ENCODE measurements at places on chromosomes 4 and X.

DNA sequence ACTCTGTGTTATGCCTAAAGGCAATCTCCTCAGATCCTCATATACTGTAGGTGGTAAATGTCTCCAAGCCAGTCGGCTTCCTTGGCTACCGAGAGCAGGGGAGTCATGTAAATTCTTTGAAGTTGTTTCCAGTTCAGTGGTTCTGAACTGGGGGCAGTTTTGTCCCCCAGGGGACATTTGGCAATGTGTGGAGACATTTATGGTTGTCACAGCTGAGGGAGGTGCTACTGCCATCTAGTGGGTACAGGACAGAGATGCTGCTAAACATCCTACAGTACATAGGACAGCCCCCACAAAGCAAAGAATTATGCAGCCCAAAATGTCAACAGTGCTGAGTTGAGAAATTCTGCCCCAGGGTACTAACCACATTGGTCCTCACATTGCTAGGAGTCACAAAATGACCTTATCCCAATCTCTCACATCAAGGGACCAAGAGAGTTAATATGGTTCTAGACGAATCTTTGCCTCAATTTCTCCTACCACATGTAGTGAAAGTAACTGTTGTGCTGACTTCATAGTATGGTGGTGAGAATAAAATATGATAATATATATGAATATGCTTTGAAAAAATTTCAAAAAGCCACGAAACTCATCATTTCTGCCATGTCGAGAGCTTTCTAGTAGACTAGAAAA, 104.4 kb upstream of the ARHGAP24 start:
- DNase-seq = no peak

DNA sequence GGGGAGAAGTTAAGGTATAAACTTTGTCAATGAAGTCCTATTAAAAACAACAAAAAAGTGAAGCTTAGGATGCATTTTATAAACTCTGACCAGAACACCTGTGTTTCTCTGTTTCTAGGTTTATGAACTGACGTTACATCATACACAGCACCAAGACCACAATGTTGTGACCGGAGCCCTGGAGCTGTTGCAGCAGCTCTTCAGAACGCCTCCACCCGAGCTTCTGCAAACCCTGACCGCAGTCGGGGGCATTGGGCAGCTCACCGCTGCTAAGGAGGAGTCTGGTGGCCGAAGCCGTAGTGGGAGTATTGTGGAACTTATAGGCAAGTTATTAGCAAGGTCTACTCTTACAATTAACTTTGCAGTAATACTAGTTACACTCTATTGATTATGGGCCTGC, 46.6 kb downstream of the HTT start:
- no peak for DNase-seq

DNA sequence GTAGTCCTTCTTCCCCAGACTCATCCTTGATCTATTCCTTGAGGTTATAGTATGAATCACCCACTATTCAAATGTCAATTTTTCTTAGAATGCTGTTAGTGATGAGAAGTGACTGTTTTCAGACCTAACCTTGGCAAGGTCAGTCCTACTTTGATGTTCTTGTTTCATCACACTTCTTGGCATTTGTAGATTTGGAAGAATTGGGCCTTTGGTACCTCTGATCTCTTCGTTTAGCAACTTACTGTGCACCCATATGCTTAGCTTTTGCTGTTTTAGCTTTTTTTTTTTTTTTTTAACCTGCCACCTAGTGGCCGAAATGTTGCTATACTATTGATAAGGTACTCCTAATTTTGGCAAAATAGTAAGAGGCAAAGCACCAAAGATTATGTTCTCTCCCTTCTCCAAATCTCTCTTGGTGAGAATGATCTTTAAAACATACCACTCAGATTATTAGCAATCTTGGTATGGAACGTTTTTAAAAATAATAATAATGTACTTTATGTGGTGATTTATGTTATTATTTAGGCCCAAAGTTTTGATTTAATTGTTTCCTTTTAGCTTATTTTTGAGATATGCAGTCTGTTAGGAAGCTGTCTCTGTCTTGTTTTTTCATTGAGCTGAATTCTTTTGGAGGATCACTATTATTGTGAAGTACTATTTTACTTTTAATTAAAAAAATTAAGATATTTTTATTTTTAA, 16.6 kb downstream of the DCK start:
- DNase-seq = no peak

GRCh38 chr4:59608466-59608865, 1591.7 kb upstream of the ADGRL3 start:
- no peak for DNase-seq

All from activated CD4-positive, alpha-beta T cell treated with anti-CD3 and anti-CD28 coated beads for 1 hour (primary cell).